ENCODE measurements at places on chromosomes 2 and 18.

DNA sequence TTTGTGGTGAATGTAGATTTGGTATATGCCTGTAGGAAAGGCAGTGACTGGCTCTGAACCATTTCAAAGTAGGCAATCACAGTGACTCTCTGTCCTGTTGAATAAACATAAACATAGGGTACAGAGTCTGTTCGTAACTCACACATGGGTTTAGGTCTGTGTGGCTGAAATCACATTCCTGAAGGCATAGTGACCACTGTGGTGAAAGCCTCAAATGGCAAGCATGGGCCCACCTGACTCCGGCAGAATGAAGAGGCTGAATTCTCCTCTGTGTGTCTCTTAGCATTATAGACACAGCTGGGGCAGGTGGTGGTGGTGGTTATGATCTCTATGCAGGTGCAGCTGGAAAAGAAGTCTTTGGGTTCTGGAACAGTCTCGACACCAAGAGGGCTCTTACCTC is 61.2 kb downstream of the ITGA6 start:
- DNase-seq = no peak

- no peak for DNase-seq
These were observed 88.6 kb upstream of the FHL2 start for GRCh38 chr2:105487142-105488069.

- no peak for DNase-seq
These were observed 171.8 kb upstream of the KLHL29 start for GRCh38 chr2:23213196-23213595.

DNA sequence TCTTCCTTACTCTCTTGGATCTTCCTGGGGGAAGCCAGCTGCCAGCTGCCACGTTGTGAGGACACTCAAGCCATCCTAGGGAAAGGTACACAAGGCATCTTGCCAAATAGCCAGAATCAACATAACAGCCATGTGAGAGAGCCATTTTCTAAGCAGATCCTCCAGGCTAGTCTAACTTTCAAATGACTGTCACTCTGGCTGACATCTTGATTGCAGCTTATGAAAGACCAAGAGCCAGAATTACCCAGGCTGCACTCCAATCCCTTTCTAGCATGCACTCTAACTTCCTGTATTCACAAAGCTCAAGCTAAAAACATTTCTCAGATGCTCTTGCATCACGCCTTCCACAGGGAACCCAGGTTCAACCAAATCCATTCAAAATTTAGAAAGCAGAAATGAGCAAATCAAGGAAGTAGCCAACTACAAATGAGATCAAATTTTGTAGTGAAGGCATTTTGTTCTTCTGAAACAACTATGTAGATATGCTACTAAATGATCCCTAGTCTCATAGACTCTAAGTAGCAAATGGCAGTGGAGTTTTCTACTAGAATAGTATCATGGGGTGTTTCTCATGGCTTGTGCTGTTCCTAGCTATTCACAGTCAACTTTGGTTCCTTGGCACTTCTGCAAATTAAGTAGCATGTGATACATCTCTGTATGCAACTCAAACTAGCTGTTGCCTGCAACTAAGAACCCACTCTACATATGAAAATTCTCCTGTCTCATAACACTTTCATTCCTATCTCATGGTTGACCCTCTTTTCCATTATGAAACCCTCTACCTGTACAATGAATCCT is 281.9 kb downstream of the ZEB2 start:
- peak; percentile 79 for DNase-seq

- DNase-seq = no peak
These were observed 159.4 kb upstream of the TWIST2 start for GRCh38 chr2:238688193-238689153.

DNA sequence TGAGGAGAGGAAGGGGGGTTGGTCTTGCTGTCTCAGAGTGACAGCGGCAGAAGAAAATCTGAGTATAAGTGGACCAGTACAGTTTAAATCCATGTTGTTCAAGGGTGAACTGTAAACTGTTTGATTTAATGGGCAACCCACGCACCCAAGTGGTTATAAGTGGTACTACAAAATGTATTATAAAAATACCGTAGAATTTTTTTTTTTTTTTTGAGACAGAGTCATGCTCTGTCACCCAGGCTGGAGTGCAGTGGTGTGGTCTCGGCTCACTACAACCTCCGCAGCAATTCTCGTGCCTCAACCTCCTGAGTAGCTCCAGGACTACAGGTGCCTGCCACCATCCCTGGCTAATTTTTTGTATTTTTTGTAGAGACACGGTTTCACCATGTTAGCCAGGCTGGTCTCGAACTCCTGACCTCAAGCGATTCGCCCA is 2.1 kb upstream of the CHCHD5 start:
- peak; percentile 87 for DNase-seq

GRCh38 chr2:201158111-201158929 is 24.6 kb upstream of the CASP10 start:
- peak; percentile 96 for DNase-seq

- DNase-seq = no peak
These were observed 15.9 kb upstream of the LRRTM4 start for GRCh38 chr2:77538031-77538430.

DNA sequence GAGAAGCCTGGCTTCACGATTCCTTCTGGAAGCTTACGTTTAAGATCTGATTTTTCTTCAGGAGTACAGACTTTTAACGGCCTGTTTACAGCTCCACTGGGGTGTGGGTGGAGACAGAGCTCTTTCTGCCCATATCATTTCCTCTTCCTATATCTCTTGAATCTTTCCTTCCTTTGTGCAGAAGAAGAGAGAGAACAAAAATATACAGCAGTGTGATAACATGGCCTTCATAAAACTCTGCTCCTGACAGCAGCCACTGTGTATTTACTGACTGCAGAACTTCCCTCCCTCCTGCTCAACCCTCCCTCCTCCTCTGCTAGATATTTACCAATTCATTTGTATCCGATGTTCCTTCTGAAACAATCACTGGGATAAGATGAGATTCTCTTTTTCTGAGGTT is 34.1 kb upstream of the REEP1 start:
- peak; percentile 12 for DNase-seq

DNA sequence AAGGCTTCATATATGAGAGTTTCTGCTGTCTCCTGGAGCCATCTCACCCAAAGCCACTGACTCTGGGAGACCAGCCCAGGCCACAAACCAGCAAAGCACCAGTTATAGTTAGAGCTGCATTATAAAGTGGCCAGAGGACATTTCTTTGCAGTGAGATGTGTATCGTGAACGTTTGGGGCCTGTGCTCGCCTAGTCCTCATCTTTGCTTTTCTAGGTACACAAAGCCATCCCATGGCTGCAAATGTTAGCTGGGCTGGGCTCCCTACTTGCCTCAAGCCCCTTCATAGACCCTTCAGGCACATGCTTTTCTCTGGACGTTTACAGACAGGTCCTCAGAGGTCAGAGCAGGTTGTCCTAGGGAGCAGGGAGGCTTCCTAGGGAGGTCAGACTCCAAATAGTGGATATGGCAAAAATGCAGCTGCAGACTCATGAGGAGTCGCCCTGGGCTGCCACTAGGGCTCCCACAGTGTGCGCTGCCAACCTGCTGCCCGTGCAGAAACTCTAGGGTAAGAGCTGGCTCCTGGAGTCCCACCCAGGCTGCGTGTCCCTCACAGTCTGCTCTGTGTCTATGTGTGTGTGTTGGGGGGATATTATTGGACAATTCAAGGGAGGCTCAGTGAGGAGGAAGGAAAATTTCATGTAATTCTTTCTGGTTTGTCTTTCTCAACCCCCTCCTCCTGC is 141.0 kb downstream of the RPIA start:
- no peak for DNase-seq

DNA sequence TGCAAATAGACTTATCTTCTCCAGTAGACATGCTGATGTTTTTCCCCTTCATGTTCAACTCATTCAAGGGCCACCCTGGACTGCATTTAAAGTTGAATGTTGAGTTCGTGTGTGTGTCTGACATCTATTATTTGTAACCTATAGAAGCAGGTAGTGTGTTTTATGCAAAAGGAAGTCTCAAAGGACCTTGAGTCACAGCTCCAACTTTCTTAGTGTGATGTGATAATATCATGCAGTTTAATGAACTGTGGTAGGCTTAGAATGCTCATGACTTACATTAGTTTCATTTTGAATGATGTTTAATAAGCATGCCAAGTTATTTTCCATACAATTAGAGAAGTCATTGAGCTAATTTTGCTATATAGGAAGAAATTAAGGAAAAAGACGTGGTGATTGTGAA is 67.9 kb downstream of the CERS6 start:
- no peak for DNase-seq

GRCh38 chr2:149899390-149899789 is 311.8 kb upstream of the MMADHC start:
- no peak for DNase-seq

- no peak for DNase-seq
These were observed 12.1 kb downstream of the FMNL2 start for GRCh38 chr2:152347076-152347475.

- DNase-seq = no peak
These were observed 70.1 kb downstream of the EPAS1 start for GRCh38 chr2:46367286-46367685.

GRCh38 chr18:49534846-49535601 is 26.8 kb upstream of the LIPG start:
- DNase-seq = no peak

DNA sequence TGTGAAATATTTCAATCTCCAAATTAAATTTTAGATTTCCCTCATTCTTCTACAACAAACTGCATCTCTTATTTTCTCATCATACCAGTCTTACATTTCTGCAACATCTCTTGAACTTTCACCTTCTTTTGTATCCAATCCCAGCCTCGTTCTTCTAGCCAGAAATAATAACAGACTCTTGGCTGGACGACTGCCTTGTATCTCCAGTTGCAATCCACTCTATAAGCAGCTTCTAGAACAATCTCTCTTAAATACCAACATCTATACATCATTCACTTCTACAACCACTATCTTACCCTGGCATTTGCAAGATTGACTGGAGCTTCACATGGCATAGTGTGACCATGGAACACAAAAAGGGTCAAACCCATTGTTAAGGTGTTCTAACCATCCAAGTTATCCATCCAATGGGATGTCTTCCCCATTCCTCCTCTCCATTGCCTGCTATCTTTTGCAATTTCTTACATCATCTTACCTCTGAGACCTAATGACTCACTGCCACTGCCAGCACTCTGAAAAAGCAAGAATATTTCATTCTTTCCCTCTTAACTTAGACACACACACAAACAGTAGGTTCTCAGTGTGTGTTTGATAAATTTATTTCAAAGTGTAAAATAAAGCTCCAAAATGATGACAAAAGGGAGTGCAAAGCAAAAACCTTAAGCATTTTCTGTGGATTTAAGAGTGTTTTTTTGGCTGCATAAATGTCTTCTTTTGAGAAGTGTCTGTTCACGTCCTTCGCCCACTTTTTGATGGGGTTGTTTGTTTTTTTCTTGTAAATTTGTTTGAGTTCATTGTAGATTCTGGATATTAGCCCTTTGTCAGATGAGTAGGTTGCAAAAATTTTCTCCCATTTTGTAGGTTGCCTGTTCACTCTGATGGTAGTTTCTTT is 145.6 kb downstream of the METTL4 start:
- DNase-seq = no peak

GRCh38 chr2:15031745-15032240 is 399.3 kb downstream of the LRATD1 start:
- no peak for DNase-seq

DNA sequence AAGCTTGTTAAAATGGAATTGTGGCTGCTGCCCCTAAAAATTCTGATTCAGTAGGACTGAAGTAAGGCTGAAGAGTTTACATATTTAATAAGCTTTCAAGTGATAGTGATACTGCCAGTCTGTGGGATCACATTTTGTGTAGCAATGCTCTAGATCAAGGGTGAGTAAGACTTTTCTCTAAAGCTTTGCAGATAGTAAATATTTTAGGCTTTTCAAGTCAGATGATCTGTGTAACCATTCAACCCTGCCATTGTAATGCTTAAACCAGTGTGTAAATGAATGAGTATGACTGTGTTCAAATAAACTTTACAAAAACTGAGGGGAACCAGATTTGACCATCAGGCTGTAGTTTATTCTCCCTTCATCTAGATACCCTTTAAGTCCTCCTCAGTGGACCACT is 92.7 kb downstream of the PIK3C3 start:
- DNase-seq = no peak

GRCh38 chr2:161141033-161141432 is 19.2 kb upstream of the TANK start:
- DNase-seq = no peak

- no peak for DNase-seq
These were observed 40.3 kb downstream of the OLA1 start for GRCh38 chr2:174208026-174208425.

DNA sequence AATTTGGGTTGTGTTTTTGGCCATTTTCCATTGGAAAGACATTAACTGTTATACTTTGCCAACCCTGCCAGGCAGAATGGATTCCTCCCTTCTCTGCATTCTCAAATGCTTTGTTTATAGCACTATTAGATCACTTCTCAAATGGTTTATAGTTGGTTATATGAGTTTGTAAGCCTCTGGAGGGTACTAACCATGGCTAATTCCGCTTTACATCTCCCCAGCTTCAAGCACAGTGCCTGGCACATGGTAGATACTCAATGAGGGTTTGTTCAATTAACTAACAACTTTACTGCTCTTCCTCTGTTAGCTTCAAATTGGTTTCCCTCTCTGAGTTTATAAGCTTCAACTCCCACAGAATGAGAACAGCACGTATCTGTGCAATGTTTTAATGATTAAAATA is 213.5 kb downstream of the SOX11 start:
- no peak for DNase-seq

DNA sequence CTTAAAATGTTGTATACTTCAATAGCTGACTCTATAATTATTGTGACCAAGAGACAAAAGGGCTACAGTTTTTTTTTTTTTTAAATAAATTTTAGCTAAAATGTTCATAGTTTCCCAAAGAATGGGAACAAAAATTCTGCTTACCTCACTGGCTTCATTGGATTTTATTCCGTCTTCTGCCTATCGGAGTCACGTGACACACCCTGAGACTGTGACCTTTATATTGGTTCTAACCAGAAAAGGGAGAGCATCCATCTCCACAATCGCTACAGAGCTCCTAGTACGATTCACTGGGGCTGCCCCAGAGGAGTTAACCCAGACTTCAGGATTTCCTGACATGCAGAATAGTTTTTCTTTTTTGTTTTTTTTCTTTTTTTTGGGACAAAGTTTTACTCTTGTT is 203.6 kb upstream of the SLC35G4 start:
- no peak for DNase-seq

GRCh38 chr2:53103679-53104078 is 663.9 kb upstream of the CHAC2 start:
- DNase-seq = no peak

DNA sequence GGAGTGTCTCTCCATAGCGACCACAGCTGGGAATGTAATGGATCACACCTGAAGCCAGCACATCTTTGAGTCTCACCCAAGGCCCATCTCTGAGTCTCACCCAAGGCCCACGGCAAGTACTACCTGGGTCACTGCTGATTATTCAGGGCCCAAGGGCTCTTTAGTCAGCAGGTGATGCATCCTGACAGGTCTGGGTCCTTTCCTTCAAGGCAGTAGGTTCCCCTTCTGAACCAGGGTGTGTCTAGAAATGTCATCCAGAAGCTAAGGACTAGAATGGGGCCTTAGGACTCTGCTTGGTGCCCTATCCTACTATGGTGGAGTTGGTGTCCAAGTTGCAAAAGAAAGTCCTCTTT is 248.1 kb downstream of the ZNF385B start:
- DNase-seq = no peak
